ENCODE measurements at places on chromosomes 16 and 17.
A peak's percentile ranks its signal among the peaks of the same experiment; 100 is the strongest.

- peak; percentile 23 for DNase-seq
These were observed 725 bp upstream of the CACNA1H start for GRCh38 chr16:1152123-1152638.

- no peak for DNase-seq
These were observed 21.3 kb downstream of the OTOA start for GRCh38 chr16:21685034-21685455.

GRCh38 chr16:74793571-74793970 is 19.0 kb upstream of the FA2H start:
- DNase-seq = no peak

- DNase-seq = no peak
These were observed 130.9 kb downstream of the CDH11 start for GRCh38 chr16:64991001-64991400.

GRCh38 chr17:68674029-68674925 is 73.1 kb upstream of the FAM20A start:
- no peak for DNase-seq

GRCh38 chr16:78505036-78505435 is 405.6 kb downstream of the WWOX start:
- no peak for DNase-seq

DNA sequence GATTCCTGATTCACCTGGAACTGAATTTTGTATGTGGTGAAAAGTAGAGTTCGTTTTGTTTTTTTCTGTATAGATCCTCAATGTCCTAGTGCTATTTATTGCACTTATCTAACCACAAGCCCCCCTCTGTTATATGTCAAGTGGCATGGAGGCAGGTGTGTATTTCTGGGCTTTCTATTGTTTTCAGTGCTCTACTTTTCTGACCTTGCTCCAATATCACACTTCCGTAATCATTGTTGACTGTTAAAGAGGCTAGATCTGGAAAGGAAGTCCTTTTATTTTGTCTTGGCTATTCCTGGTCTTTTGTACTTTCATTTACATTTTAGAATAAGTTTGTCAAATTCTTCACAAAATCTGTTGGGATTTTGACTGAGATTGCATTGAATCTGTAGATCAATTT is 26.8 kb upstream of the FBXO47 start:
- no peak for DNase-seq

DNA sequence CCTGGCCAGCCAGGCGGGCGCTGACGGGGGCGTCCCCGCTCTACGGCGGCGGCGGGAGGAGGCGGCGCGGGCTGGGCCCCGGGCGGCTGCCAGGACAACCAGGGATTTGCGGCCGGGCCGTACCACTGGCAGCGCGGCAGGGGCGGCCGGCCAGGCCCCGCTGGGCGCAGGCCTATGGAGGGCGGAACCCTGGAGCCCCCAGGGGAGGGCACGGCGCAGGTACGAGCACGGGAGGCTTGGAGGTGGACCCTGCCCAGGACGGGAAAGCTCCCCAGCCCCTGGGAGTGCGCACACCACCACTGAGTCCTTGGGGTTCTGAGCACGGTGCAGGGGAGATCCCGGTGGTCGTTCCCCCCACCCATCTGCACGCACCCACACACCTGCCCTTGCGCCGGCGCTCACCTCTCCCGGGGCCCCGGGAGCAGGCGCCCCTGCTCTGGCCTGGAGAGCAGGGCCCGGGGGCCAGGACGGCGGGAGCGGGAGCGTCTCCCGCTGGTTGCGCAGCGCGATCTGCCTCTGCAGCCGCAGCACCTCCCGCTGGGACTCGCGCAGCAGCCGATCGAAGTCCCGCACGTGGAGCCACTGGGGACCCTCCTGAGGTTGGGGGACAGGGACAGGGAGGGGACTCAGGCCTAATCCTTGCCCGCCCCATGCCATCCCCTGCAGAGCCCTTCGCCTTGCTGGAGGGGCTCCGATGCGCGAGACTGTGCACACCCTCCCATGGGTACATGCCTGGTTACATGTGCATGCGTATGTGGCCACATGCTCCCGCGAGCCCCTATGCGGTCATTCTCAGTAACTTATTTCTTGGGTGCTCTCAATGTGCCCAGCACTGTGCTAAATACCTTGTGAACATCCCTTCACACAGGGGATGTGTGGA is 3.9 kb downstream of the TSPOAP1 start:
- no peak for DNase-seq

GRCh38 chr16:27202923-27203506 is 311 bp upstream of the KDM8 start:
- no peak for DNase-seq

DNA sequence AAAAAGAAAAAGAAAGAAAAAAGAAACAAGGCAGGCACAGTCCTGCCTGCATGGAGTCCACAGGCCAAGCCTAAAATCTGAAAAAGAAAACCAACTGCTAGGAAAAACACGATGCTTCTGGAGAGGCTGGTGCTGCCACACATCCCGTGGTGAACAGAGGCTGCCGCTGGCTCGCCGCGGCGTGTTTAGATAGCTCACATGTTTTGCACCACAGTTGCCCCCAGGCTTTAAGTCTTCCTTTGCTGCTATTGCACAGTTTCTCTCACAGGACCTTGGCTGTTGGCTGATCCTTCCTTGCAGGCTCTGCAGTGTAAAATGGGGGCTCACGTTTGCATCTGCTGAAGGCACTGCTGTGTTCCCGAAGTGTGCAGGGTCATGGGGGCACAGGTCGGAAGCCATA is 8.6 kb downstream of the SLC6A4 start:
- DNase-seq = no peak

DNA sequence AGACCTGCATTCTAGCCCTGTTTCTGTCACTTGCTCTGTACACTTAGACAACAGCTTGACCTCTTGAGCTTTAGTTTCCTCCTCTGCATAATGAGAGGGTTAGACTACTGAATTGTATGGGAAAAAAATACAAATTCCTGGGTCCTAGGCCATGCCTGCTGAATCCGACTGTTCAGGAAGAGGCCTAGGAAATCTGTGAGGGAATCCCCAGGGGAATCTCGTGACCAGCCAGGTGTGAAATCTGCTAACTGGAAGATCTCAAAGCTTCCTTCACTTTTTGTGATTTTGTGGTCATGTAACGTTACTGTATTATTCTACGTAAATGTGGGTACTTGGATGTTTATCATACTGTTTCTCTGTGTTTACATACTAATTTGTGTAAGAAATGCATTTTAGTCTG is 58.2 kb downstream of the CYLD start:
- no peak for DNase-seq

DNA sequence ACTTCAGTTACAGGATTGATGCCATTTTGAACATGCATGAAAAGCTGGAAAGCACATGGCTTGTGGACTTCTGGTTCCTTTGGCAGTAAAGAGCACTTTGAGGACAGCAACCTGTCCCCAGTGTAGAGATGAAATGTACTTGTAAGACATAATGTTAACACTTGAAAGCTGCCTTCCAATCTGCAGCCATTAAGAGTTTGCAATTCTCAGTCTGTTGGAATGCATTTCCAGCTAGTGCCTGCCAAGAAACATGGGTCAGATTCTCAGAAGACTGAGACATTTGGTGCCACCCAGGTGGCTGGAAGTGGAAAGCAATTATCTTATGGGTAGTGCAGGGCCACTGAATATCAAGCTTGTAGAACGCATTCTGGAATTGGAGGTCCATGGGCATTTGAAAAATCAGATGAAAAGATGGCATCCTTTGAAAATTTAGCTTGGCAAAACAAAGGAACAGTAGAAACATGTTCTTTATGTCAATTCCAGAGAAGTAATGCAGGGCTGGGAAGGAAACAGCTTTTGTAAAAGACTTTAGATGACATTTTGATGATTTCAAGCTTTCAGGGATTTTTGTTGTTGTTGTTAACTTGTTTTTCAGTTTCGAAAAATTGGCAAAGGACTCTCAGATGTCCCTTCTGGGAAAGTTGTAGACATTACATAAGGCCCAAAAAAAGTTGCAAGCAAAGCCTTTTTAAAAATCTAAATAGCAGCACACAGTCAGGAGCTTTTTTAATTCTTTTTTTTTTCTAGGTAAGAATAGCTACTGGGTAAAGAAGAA is 147.0 kb downstream of the ABCA8 start:
- no peak for DNase-seq

DNA sequence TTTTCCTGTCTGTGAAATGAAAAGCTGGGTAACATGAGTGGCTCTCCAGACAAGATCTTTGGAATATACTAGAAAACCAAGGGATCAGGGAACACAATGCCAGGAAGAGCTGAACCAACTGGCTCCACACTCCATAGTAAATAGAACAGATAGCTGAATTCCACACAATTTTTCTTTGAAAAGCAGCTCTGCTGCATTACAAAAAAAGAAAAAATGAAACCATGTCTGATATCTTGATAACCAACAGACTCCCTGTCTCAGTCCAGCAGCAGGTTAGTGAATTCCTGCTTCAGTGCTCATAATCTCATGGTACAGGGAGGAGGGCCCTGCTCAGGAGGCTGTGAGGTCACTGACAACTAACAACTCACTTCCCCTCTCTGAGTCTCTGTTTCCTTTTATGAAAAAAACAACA is 97.1 kb downstream of the CDH11 start:
- DNase-seq = no peak

- no peak for DNase-seq
These were observed 51.0 kb upstream of the TOX3 start for GRCh38 chr16:52597772-52598483.

DNA sequence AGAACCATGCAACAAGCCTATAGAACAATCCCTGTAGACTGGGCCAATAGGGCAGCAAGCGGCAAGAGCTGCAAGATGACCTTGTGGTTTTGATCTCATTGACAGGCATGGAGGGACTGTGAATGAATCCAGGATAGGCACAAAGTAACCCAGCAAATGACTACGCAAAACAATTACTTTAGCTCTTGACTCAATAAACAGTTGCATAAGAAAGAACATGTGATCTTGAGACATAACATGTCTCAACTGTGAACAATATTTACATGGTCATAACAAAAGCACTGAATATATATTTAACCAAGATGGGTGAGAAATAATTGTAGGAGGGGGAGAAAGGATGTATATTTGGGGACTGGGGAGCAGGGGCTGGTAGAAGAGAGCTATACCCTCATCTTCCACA is 313.7 kb upstream of the CDH5 start:
- no peak for DNase-seq

GRCh38 chr17:38465391-38466345 is 37.4 kb downstream of the ARHGAP23 start:
- no peak for DNase-seq

- no peak for DNase-seq
These were observed 60.9 kb downstream of the RPTOR start for GRCh38 chr17:80605326-80606066.

- DNase-seq = no peak
These were observed 10.1 kb upstream of the PRM1 start for GRCh38 chr16:11291091-11291703.

- DNase-seq = no peak
These were observed 5.9 kb upstream of the METRNL start for GRCh38 chr17:83073389-83074063.

GRCh38 chr16:47887496-47887895 is 268.3 kb downstream of the ABCC12 start:
- DNase-seq = no peak
